ENCODE measurements at places on chromosomes 4 and X.

GRCh38 chr4:146178126-146178525 lies 2.6 kb downstream of the LSM6 start:
- DNase-seq: no peak

DNA sequence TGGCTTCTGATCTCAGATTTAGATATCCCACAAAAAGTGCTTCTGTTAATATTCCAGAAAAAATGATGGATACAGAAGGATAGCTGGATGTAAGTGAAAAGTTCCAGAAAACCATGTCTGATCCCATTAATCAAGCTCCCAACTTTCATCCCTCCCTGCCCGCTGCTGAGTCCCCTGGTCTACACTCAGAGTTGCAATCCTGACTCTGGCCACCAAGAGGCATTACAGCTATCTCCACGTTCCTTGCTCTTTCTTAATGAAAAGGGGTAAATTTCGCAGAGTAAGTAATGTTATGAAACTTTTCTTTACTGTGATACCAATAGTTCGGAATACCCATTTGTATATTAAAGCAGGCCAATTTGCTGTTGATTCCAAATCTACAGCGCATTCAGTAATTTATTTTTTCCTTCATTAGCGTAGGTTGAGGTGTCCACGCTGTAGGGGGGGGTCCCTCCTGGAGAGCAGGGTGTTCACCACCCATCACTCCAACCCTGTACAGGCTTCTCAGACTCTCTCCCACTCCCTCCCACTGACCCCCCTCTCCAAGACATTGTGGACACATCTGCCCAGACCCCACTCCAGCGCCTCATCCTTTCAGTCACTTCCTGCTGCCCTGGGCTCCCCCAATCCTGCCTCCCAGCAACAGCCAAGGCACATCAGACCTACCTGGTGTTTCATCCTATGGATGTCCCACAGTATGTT lies 55.1 kb downstream of the RAB40A start:
- no peak for DNase-seq

GRCh38 chr4:5019274-5019673 lies at the start of gene CYTL1:
Gene CYTL1, minus strand, starts transcription at chr4:5019458. Its CDS starts 13 bp downstream, at chr4:5019445.
- no peak for DNase-seq

DNA sequence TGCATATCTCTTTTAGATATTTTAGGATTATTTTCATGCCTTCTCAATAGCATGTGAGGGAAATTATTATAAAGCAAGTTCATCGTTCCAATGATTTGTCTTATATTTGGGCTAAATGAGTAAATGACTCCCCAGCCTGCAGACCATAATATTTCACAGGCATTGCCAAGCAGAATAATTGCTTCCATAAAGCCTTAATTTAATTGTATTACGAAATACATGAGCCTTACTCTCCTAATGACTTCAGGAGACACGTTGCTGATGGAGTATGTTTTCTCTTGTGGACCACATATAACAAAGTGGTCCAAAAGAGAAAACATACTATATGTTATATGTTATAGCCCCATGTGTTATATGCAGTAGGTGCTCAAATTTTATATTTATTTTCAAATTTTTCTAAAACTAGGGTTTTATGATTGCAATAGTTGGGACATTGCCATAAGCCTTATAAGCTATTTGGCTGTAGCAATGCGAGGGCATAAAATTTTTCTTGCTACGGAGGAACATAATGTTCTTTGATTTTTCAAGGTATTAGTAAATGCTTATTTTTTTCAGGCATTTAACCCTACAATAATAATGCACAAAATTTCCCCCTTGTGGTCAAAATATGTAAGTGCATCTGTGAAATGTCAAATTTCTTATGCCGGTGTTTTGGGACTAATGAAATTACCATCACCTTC lies 26.2 kb upstream of the TMPRSS11D start:
- no peak for DNase-seq

- DNase-seq: no peak
Measured at GRCh38 chrX:141632124-141632523, 42.6 kb downstream of the SPANXA2 start.

DNA sequence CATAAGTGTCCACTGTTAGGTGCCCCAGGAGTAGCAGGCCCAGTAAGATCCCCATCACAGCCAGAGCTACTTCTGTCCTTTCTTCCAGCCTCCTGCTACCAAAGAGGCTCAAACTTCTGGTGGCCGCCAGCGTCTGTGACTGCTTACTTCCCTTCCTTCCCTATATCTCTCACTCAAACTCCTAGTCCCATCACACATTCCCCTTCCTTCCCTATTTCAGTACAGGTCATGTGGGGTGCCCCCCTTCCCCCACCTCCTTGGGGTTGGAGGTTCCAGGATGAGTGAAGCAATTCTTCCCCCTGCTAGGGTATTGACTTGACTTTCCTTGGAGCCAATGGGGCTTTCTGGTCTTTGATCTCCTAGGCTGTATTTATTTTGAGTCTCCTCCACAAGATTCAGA lies at the start of gene VSIG4:
Gene VSIG4, minus strand, starts transcription at position 137 of the 400 bp plus-strand sequence. Its CDS starts 82 bp downstream, at position 55.
- DNase-seq: no peak

- no peak for DNase-seq
Measured at GRCh38 chrX:50769389-50770063, 44.5 kb downstream of the SHROOM4 start.

DNA sequence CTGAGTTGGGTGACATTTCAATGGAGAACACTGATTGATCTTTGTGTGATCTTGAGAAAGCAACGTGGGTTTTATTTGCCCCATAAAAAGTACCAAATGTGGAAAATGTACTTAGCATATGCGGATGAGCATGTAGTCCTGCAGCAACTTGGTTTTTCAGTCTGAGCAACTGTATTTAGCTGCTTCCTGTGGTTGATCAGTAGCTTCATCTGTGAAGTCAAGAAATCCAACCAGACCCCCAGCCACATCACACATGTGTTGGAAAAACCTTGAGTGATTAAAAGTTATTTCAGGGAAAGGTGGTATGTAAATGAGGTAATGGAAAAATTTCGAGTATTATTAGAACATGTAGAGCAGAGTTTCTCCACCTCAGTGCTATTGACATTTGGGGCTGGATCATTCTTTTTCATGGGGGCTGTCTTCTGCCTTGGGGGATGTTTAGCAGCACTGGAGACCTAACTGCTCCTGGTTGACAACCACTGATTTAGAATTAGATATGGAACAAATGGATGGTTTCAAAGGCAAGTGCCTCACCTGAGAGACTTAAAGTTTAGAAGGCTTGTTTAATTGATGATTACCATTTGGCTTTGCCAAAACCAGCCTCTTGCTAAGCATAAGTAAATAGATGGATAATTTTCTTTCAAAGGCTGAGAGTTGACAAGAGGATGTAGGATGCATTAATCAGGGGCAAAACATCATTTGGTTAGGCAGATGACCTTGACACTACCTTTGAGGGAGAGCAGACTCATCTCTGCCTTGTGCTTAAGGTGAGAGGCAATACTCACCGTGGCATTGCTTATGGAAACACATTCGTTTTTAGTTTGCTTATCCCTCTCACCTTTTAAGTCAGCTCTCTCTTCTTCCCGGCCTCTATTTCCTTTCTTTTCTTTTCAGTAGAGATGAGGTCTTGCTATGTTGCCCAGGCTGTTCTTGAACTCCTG lies 193.0 kb upstream of the RPS6KA3 start:
- no peak for DNase-seq

DNA sequence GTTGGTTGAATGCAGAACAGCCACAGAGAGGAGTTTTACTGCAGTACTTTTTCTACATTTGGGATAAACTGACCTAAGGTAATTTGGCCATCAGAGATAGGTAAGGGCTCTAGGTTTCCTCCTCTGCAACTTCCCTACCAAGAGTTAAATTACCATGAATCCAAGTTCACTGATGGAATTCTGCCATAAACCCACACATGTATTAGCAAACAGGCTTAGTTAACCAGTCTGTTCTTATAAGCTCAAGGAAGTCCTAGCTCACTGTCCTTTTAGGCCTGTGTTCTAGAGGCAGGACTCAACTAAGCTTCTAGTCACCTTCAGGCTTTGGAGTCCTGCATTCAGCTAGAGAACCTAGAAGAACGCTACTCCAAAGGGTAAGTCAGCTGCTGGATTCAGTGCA lies 4.0 kb downstream of the FAM114A1 start:
- no peak for DNase-seq

GRCh38 chrX:24231641-24232179 lies 82.2 kb downstream of the SUPT20HL2 start:
- DNase-seq: no peak

DNA sequence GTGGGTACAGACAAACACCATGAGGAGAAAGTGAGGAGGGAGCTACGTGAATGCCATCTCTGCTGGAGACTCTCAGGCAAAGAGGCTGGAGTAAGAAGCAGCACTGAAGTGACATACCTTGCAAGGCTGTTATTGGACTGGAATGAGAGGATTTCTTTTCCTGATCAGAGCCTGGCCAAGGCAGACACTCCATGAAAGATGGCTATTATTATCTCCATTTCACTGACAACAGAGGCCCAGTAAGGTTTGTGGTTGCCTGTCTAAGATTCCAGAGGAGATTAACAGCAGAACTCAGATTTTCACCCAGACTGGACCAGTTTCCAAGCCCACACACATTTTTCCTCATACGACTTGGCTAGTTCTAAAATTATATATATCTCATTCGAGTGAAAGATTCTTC lies 162.0 kb upstream of the EOLA2 start:
- DNase-seq: no peak

DNA sequence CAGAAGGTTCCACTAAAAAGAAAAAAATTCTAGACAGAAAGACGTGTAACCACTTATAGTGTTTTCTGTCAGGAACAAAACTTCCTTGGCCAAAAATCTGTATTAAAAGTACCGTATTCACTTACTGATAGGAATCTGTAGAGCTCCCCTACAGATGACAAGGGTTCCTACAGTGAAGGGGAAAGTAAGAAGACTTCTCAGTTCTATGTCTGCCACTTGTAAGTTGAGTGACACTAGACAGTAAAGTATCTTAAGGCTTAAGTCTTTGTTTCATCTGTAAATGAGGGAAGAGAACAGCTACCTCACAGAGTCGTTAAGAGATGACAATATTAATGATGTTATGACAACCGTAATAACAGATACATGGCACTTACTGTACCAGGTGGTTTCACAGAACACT lies 3.3 kb downstream of the COQ2 start:
- no peak for DNase-seq

DNA sequence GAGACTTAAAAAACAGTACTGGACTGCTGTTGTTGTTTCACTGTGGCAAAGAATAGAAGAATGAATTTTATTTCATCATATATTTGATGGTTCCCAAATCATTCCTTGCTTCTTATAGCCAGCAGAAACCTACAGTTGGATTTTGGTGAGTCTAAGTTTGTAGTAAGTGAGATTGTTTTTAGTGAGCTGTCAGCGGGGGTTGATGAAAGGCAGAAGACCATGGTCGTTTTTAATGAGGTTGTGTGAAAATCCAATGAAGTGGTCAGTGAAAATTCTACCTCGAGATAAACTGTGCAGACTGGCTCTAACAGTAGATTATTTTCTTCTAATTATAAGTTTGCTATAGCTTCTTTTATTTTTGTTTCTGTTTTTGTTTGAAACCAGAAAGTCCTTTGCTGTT lies 36.2 kb downstream of the ANAPC4 start:
- DNase-seq: no peak

DNA sequence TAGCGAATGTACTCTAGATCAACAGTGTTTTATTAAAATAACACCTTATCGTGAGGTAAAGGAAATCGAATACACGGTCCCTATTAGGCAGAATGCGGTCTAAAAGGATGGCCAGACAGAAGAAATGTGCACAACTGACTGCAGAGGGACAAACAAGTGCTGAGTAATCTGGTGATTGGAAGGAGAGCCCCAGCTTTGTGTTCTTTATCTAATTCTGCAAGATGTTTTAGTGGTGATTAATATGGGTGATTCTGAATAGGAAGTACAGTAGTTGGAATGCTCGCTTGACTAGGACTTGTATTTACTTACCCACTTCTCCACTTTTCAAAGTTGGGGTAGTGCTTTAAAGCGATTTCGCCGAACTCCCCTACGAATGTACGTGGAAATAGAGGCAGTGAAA lies 1.2 kb downstream of the WDR44 start:
- DNase-seq: no peak

- DNase-seq: no peak
Measured at GRCh38 chr4:6960628-6961412, 51.2 kb downstream of the TBC1D14 start.

DNA sequence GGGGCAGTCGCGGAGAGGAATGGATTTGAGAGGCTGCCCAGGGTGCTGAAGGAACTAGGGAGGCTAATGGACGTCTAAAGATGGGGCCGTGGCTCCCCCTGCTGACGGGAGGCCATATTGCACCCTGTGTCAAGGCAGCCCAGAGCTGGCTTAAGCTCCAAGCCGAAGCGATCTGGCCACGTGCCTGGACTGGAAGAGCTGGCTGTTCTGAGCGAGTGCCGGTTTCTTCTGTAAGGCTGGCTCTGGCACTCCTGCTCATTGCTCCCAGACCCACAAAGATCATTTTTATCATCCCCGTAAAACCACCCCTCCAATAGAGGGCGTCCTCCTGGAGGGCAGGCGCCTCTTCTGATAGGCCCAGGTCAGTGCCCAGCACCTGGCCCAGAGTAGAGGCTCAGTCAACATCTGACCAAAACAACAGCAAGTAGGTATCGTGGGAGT lies 5.6 kb downstream of the PNCK start:
- peak; percentile 8 for DNase-seq

GRCh38 chr4:173051716-173052115 lies 116.9 kb upstream of the GALNT7 start:
- DNase-seq: no peak

GRCh38 chr4:3787489-3788365 lies 21.5 kb downstream of the ADRA2C start:
- no peak for DNase-seq

- no peak for DNase-seq
Measured at GRCh38 chr4:101292214-101292613, 55.1 kb downstream of the PPP3CA start.

DNA sequence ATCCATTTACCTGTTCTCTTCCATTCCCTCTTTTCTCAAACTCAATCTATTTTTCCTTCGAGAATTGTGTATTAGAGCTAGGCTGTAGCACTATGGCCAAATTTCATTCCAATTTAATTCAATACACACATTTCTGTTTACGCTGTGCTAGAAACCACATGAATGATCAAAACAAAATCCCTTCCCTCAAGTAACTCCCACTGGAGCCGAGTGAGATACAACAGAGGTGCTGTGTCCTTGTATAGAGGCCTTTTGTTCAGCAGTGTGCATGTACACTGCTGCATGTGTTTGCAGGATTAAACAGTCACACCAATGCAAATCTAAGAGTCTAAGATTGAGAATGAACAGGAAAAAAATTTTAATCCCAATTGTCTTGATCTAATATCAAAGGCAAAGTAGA lies 734.2 kb downstream of the RAPGEF2 start:
- no peak for DNase-seq

DNA sequence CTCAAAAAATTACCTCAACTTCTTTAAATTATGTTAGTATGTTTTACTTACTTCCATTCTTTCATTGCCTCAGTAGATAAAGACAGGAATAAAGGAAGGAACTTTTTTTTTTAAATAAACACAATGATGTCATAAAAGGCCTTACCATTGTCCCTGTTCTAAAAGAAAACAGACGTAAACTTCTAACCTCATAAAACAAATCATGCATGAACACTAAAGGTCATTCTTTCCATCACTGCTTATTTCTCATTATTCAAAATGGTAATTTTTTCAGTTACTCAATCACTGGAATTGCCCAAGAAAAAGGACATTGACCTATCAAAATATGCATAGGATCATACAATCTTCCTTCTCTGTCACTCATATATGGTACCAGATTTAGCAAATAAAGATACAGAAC lies 32.2 kb upstream of the ARMCX2 start:
- DNase-seq: no peak

- DNase-seq: peak; percentile 44
Measured at GRCh38 chrX:40651620-40652223, 4.4 kb upstream of the CXorf38 start.

Measured in GM12864 (cell line).